ENCODE measurements at places on chromosomes 1 and 21.

- DNase-seq = no peak
Measured at GRCh38 chr1:101377084-101377835, 140.4 kb downstream of the S1PR1 start.

GRCh38 chr1:10555635-10556429, 81.1 kb downstream of the PEX14 start:
- no peak for DNase-seq

DNA sequence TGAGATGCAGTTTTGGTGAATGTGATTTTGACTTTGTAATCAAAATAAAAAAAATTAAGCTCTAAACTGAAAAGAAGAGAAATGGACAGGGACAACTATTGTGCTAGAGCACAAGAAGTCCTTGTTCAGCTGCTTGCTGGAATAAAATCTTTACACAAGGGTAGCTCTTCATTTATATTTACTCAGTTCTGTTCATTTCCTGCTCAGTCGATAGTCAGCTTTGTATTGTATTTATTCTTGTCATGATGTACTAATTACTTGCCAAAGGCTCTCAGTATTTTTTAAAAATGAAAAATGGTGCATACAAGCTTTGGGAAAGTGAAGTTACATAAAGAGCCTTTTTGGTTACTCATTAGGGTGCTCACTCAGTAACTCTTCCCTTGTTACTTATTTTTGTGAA, 17.8 kb downstream of the F5 start:
- DNase-seq = no peak

GRCh38 chr1:25810341-25811299, 9.1 kb upstream of the MTFR1L start:
- DNase-seq = no peak

- no peak for DNase-seq
Measured at GRCh38 chr1:220124542-220124941, 30.6 kb downstream of the IARS2 start.

- DNase-seq = no peak
Measured at GRCh38 chr1:41661428-41662060, 177.1 kb upstream of the EDN2 start.

- DNase-seq = no peak
Measured at GRCh38 chr1:239803781-239804180, 287.9 kb upstream of the FMN2 start.

DNA sequence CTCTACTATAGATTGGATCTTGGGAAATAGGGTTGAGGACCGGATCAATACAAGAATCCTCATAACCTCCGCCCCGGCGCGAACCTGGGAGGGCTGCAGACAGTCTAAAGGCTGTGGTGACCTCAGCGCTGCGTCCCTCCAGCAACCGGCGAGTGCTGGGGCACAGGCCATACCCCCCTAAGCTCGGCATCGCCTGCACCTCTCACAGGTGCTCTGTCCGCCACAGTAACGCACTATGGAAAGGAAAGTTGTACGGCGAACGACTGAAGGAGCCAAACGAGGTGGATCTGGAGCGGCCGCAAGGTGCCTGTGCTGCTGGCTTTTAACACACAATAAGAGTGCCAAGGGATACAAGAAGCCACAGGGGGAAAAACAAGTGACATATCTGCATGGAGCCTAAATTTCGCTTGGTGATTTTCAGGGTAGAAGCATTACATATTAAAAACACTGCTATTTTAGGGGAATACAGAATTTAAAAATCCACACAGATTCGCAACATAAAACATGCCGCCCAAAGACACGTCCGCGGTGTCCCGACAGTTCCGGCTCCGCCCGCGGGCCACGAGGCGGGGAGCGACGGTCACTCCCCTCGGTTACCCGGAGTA, 1.4 kb upstream of the RBM15 start:
- DNase-seq = peak; percentile 33

- no peak for DNase-seq
Measured at GRCh38 chr1:111672331-111672730, 52.7 kb downstream of the RAP1A start.

DNA sequence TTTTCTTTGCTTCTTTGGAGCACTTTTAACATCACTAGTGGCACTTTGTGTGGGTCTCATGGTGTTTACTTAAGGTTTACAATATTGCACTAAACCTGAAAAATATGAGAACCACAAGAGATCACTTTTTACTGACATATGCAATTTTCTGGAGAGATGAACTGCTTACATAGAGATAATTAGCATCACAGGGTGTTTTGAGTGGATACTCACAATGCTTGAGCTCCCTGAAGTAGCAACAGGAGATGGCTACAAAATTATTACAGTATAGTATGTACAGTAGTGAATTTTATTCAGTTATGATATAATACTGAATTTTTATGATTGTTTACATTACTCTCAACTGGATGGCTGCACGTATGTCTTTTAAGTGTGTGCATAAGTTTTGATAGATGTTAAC, 22.6 kb downstream of the RPRD2 start:
- DNase-seq = no peak

GRCh38 chr1:53182111-53182593, 14.5 kb upstream of the CPT2 start:
- DNase-seq = peak; percentile 51

DNA sequence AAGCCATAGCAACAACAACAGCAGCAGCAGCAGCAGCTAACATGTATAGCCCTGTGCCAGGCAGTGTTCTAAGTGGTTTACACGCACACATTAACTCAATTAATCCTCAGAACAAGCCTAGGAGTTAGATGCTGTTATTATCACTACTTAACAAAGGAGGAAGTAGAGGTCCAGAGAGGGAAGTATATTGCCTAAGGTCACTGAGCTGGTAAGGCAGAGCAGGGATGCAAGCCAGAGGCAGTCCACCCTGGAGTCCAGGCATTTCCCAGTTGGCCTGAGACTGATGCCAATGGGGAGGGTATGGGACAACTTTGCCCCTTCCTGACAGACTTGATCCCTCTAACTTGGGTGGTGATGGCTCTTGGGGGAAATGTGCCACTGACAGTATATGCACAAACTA, 6.8 kb downstream of the CDC14A start:
- no peak for DNase-seq

- DNase-seq = no peak
Measured at GRCh38 chr1:151284013-151284577, 2.0 kb downstream of the ZNF687 start.

DNA sequence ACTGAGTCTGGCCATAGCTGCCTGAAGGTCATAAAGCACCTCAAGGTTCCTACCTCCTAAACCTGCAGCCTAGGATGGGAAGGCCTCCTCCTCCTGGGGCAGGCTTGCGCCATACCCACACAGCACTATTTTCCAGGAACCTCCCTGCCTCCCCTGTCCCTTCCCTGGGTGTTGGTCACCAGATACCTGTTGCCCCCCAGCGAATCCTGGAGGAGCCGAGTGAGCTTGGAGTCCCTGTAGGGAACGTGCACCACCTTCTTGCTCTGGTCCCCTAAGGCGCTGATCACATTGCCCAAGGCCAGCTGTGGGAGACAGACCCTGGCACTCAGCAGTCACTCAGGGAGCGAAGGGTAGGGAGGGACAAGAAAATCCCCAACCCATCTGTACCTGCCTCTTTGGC, 19.4 kb downstream of the KIF21B start:
- no peak for DNase-seq

DNA sequence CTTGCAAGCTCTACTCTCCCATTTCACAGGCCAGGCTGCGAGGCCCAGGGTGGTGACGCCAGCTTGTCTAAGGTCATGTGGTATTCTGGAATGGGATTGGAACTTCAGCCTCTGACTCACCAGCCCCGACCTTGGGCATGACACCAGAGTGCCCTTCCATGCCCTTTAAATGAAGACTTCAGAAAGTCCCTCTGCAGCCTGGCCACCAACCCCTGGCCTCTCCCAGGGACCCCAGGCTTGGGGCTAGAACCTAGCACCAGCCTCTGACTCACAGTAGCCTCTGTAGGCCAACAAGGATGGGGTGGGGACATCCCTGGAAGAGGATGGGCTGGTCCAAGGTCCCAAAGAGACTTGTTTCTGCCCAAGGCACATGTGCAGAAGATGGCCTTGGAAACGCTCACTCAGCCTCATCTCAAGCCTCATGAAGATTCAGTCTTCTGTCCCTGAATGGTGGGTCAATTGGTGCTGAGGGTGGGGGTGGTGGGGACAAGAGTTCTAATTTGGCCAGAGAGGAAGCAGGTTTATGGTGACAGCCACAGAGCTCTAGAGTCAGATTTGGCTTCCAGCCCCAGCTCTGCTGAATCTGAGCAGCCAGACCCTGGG, 36.1 kb upstream of the RUNX3 start:
- no peak for DNase-seq

DNA sequence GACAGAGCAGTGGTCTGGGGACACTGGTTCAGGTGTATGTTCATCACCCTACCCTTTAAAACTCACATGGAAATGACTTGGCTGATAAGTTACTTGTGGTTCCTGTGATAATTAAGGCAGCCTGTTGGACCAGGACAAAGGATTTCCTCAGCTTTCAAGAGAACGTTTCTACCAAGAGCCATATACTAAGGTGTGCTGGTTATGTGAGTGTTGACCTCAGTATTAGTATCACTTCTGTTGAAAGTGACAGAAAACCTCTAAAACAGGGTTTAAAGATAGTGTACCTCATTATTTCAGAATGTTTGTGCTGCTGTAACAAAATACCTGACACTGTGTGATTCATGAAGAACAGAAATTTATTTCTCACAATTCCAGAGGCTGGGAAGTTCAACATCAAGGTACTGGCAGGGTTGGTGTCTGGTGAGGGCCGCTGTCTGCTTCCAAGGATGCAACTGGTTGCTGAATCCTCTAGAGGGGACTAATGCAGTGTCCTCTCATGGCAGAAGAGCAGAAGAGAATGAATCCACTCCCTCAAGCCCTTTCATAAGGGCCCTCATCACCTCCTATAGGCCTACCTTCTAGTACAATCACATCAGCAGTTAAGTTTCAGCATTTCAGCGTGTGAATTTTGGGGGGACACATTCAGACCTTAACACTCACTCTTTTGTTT, 54.9 kb downstream of the UCK2 start:
- DNase-seq = no peak

DNA sequence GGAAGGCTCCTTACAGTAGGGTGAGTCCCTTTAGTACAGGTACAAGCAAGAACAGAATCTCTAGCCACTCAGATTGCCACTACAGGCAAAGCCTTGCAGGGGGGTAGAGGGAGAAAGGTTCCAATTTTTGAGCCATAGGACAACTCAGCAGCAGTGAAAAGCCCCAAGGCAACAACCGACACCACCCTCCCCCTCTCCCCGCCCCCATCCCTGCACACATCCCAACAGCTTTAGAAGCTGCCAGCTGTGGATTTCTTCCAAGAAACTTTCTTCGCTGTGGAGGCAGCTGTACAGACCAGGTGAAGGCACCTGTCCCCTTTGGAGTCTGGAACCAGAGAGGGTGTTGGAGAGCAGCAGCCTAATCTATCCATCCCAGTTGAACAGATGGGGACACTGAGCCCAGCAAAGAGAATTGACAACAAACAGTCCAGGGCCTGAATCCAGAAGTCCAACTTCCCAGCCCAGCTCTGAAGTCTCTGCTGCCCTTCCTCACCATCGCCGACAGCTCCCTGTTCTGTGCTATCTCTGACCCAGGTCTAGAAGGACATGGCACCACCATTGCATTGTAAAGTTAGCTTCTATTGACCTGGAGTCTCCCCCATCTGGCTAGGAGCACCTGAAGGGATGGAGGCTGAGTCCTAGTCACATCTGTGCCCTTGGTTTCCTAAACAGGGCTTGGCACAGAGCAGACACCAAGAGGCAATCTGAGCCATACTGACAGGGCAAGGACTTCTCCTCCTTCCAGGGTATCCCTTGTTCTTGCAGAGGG, 2.2 kb downstream of the TENT5B start:
- DNase-seq = peak; percentile 64

- DNase-seq = no peak
Measured at GRCh38 chr1:164716992-164717703, 158.2 kb downstream of the PBX1 start.

GRCh38 chr1:110780600-110781484, 92.1 kb upstream of the CD53 start:
- DNase-seq = peak; percentile 85

GRCh38 chr1:226706684-226707083, 32.4 kb downstream of the ITPKB start:
- no peak for DNase-seq
